ENCODE measurements at places on chromosomes 3 and 15. TPM values are rescaled to one million over a fixed set of nuclear protein-coding genes. Genes with fewer than 3 reads are reported as not detected.

ZDHHC19 gene
- 5.4 TPM for polyA plus RNA-seq

FRMD4B gene
- polyA plus RNA-seq = 0.05 TPM

LRRN1 gene
- 2.6 TPM for polyA plus RNA-seq

THPO gene
- 0.14 TPM for polyA plus RNA-seq

CHDH gene
- polyA plus RNA-seq = 0.45 TPM

CPN2 gene
- polyA plus RNA-seq = not detected

EAF1 gene
- 5.4 TPM for polyA plus RNA-seq

TIGIT gene
- polyA plus RNA-seq = 0.86 TPM

RRP9 gene
- 28.8 TPM for polyA plus RNA-seq

CACNA2D2 gene
- polyA plus RNA-seq = 0.11 TPM

SH3GL3 gene
- polyA plus RNA-seq = not detected

DPPA4 gene
- polyA plus RNA-seq = not detected

ATP13A5 gene
- not detected for polyA plus RNA-seq

IMPG2 gene
- 0.05 TPM for polyA plus RNA-seq

STAG1 gene
- polyA plus RNA-seq = 20.8 TPM

SI gene
- not detected for polyA plus RNA-seq

CPA3 gene
- polyA plus RNA-seq = not detected

TNFSF10 gene
- 33.5 TPM for polyA plus RNA-seq

CTXN2 gene
- polyA plus RNA-seq = not detected

EIF5A2 gene
- 5.9 TPM for polyA plus RNA-seq

MKRN2OS gene
- polyA plus RNA-seq = not detected

NR2F2 gene
- not detected for polyA plus RNA-seq

GJD2 gene
- polyA plus RNA-seq = not detected

DPPA2 gene
- polyA plus RNA-seq = not detected

NSMCE3 gene
- polyA plus RNA-seq = 32.9 TPM

C3orf85 gene
- not detected for polyA plus RNA-seq

UACA gene
- 1.1 TPM for polyA plus RNA-seq

KLF13 gene
- 81.4 TPM for polyA plus RNA-seq

SOX14 gene
- not detected for polyA plus RNA-seq

FAM81A gene
- 0.26 TPM for polyA plus RNA-seq

C3orf22 gene
- not detected for polyA plus RNA-seq

LRRC31 gene
- not detected for polyA plus RNA-seq

RAB27A gene
- polyA plus RNA-seq = 15.3 TPM

MRPS22 gene
- 32.5 TPM for polyA plus RNA-seq

Measured in IgD-negative memory B cell (primary cell).